ENCODE measurements at places on chromosomes 4 and X.

- DNase-seq: no peak
These were observed 41.0 kb upstream of the SH3RF1 start for GRCh38 chr4:169311643-169312365.

- no peak for DNase-seq
These were observed 896.5 kb downstream of the PDHA2 start for GRCh38 chr4:96736352-96736889.

GRCh38 chr4:14524276-14524675 is 478.0 kb upstream of the CPEB2 start:
- DNase-seq: no peak

- no peak for DNase-seq
These were observed 226.3 kb upstream of the PGRMC2 start for GRCh38 chr4:128513664-128514484.

GRCh38 chr4:147975933-147976928 is 244.3 kb downstream of the ARHGAP10 start:
- no peak for DNase-seq

DNA sequence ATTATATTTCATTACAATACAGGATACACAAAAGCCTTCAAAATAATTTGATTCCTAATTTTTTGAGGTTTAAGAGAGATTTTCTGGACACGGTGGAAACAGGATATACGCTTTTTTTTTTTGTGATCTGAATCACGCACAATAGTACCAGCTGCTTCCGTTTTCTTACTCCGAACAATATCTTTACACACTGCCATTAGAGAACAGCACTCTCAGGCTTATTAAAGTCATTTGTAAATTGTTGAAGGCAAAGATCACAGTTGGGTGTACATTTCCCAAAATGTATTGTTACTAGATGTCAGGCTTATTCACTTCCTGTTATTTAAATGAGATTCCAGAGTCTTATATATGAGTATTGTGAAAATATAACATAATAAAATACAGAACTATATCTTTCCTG is 71.5 kb downstream of the TMEM47 start:
- DNase-seq: no peak

DNA sequence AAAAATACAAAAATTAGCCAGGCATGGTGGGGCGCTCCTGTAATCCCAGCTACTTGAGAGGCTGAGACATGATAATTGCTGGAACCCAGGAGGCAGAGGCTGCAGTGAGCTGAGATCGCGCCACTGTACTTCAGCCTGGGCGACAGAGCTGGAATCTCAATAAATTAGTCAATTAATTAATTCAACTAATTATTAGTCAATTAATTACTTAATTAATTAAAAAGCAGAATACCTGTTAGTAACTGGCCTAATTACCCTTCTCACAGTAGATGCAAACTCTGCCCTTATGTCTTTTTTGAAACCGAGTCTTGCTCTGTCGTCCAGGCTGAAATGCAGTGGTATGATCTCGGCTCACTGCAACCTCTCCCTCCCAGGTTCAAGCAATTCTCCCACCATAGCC is 261.2 kb downstream of the ASMT start:
- DNase-seq: no peak

- DNase-seq: no peak
These were observed 123.5 kb downstream of the DCHS2 start for GRCh38 chr4:154368060-154368459.

DNA sequence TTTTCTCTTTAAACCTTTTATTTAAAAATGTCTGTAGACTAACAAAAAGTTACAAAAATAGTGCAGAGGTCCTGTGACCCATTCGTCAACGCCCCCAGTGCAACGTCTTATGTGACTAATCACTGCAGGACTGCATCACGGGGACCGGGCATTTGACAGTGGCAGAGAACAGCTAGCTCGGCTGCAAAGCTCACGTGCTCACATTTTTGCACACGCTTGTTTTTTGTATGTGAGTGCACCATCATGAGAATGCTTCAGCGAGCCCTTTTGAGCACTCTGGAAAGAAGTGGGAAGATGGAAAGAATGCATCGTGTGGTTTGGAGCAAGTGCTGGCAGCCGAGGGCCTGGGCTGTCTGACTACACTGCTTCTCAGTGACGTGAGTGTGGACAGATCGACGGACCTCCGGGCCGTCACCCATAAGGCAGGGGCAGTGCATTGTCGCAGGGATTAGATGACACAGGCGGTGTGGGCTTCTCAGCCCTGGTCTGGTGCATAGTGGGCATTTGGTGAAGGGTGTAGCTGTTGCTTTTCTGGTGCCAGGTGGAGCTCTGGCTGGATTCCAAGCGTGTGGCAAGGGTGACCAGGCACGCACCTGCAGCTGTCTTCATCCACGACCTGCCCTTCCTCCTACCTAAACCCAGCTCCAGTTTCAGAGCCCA is 17.7 kb downstream of the SPON2 start:
- no peak for DNase-seq

DNA sequence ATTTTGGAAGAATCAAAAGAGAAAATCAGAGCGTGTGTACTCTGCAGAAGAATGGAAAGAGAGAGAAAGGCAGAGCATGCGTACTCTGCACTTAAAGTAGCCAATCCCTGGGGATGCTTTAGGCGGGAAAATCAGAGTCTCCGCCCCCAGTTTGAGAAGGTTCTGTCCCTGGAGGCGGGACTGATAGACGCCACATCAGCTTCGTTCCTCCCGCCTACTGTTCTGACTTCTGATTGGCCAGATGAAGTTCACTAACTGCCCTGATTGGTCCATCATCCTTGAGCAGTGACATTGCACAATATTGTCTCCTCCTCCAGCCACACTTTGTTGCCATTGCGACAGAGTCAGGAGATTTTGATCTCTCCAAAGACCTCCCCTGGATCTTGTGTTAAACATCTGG is 23.8 kb downstream of the SSX1 start:
- DNase-seq: no peak

All from stimulated activated CD8-positive, alpha-beta memory T cell treated with anti-CD3 and anti-CD28 coated beads, Interleukin-4, amount 100 ng/mL, for 1 hour (primary cell).